Activated CD4-positive, alpha-beta T cell treated with anti-CD3 and anti-CD28 coated beads, Interleukin-2, amount 10 ng/mL, durations not matched to agents 24 days and 14 days (primary cell): ENCODE measurements at places on chromosomes 4 and X.

DNA sequence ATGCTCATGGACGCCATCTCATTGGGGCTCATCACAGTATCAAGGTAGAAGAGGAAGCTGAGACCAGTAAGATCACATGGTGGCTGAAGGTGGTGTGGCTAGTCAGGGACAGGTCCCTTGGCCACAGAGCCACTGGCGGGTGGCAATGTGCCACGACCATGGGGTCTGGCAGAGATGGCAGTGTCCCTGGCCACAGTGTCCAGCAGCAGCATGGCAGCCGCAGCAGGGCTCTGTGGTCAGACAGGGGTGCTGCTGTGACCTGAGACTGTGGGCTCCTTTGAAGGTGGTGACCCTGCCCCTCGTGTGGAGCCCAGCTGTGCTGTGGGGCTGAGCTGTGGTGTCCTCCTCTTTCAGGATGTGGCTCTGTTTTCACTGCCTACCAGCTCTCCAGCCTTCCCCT is 2.2 kb upstream of the DOK7 start:
- no peak for DNase-seq

DNA sequence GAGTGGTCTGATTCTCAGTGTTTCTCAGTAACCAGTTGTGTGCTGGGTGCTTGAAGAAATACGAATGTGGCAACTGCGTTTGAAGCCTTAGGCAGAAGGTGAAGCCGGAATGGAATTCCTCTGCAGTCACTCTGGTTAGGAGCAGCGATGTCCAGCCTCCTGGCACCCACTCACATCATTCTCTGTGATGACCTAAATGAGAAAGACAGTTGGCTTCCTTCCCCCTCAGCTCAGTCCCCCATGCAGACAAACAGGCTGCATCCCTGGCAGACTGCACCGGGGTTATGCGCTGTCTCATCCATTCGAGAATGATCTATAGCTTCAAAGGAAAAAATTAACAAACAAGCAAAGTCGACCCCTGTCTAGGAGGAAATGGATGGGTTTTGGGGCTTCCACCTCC is 170.1 kb upstream of the SCML1 start:
- DNase-seq, result no peak

GRCh38 chr4:118989098-118990080 is 100.7 kb downstream of the SYNPO2 start:
- DNase-seq, result no peak

DNA sequence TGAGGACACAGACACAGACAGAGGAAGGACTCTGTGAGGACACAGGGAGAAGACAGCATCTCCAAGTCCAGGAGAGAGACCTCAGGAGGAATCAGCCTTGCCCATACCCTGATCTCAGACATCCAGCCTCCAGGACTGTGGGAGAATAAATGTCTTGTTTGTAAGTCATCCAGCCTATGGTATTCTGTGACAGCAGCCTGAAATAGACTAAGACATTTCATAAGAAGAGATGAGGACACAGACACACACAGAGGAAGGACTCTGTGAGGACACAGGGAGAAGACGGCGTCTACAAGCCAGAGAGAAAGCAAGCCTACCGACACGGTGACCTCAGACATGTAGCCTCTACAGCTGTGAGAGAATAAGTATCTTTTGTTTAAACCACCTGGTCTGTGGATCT is 112.1 kb downstream of the DHRSX start:
- DNase-seq, result no peak

GRCh38 chr4:109155682-109156283 is 146.7 kb downstream of the COL25A1 start:
- DNase-seq, result no peak

DNA sequence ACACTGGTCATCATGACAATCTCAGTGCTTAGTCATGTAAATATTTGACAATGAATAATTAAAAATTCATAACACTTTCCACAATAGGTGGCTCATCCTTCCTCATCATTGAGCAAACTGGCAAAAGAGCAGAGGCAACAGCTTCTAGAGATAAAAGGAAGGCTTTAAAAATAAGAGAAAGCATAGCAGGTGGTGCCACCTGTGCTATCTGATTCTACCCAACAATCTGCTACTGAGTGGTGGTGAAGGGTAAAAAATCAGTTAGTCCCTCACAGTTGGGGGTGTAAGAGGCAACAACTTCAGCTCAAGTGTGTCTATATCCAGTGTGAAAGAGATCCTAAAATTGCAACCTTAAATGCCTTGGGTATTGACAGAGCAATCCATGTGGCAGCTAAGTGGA is 280.1 kb upstream of the PPARGC1A start:
- DNase-seq, result no peak

DNA sequence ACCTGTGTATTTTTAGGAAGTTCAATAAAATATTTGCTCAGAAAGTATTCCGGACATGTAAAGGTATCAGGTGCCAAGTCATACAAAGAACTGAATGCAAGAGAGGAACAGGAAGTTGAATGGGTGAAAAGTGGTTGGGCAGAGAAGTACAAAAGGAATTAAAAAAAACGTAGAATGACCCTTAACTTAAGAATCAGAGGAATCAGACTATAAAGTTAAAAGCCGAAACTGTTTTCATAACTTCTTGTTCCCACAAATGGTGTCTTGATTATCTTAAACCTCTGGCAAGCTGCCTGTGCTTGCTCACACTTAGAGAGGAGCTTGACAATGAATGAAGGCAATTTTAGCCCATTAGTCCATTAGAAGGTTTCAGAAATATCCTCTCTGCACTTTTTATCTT is 81.6 kb upstream of the HHIP start:
- no peak for DNase-seq

DNA sequence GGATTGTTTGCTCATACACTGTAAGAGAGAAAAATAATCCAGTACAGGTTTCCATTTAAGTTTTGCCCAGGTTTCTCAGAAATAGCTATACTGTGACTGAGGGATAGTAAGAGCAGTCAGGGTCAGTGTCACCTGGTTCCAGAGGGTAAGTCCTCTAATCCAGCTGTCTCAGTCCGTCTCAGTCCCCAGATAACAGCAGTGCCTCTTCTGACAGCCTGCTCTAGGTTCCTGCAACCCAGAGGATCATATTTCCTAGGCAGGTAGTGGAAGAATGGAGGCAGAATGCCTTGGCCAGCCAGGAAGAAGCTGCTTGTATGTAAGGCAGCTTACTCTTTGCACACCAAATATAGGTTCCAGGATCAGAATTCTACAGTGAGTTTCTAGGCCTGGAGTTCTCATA is 22.6 kb upstream of the GNRHR start:
- DNase-seq, result no peak

- no peak for DNase-seq
These were observed 43.6 kb upstream of the UPRT start for GRCh38 chrX:75230296-75230695.

- DNase-seq, result peak; percentile 94
These were observed 48.6 kb downstream of the GPRASP3 start for GRCh38 chrX:102768987-102769761.

- no peak for DNase-seq
These were observed 608.3 kb upstream of the PCDH10 start for GRCh38 chr4:132540797-132541196.

DNA sequence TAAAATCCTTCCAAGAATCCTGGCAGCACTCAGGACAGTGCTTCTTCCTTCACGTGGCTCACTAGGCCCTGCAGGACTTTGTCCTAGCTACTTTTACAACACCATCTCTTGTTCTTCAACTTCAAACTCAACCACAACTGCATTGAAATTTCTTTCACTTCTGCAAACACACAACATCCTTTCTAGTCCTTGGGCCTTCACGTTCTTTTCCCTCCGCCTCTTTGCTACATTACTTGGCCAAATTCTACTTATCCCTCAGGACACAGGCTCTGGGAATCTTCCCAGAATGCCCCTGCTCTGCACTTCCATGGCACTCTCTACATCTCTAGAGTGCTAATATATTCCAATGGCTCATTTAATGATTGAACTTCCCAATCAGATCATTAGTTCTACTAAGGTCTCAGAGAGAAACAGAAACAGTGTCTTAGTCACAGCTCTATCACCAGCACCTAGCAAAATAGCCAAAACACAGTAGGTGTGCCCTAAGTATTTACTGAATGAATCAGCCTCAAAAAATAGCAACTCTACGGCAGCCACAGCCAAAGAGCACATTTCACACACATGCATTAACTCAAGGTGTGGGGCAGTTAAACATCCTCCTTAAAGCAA is 73.3 kb downstream of the MANBA start:
- DNase-seq, result no peak
